ENCODE measurements at places on chromosomes 13 and 19.

GRCh38 chr19:47230921-47231214, at the start of gene BBC3:
BBC3 (minus strand) TSS chr19:47231199; CDS start chr19:47228431, 2,768 bp downstream.
- DNase-seq = no peak

DNA sequence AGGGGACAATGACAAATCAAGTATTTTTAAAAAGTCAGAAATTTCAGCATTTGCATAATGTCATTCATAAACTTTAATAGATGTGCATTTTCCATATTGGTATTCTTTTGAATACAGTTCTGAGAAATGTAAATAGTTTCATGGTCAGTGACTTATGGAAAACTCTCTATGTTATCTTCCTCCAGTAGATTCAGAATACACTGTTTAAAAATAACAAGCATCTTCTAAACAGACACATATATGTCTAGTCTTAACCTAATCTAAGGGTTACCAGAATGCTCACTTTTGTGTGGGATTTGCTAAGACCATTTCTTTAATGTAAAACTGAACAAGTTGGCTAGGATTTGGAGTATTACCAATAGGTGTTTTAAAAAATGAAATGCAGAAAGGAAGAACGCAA, 119.8 kb upstream of the SGCG start:
- DNase-seq = no peak

GRCh38 chr13:46675016-46675415, 121.9 kb downstream of the ESD start:
- DNase-seq = no peak

DNA sequence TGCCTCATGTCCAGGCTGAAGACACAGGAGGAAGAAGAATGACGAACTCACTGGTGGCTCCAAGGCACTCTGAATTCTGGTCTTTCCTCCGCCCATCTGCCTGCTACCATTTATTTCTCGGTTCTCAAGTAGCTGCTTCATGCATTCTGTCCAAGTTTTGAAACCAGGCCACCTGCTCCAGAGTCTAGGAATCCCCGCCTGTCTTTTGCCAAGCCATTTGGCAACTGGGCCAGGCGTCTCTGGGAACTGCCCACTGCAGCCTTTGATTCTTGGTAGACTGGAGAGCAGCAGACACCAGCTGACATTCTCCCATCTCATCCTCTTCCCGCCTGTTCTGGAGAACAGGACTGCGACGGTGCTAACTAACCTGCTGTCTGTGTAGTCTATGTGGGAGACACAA, 10.8 kb downstream of the SLC35E1 start:
- no peak for DNase-seq

DNA sequence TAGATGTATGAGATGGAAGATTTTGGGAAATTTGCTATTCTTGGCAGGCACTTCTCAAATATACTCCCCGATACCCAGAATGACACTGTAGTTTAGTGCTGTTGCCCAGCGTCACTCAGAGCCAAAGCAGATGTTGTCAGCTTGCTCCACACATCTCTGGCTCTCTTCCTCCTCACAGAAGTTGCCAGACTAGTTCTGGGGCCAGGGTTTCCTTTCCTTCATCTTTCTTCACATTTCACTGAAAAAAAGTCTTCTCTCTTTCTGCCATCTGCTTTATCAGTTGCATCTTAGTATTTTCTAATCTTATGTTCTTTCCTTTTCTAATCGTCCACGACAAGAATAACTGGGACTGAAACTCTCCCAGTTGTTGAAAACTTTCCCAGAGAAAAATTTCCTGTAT, 251.4 kb downstream of the RGCC start:
- DNase-seq = no peak

DNA sequence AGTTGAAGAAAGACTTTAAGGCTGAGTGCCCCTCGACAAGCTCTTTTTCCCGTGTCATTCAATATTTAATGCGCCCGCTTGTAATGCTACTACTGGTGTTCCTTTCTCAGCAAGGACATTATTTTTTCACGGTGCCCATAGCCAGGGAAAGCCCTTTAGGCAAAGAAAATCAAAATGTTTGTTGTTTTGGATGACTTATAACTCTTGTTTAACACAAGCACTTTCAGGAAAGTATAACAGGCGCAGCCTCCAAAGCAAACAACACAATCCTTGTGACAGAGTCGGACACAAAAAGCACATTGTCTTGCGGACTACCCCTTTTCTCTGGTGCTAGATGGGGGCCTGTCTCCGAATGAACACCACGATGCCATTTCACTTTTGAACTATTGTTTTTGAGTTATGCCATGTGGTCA, 12.4 kb downstream of the ZIC5 start:
- DNase-seq = no peak

GRCh38 chr19:45350477-45351058, 10.0 kb downstream of the KLC3 start:
- no peak for DNase-seq

DNA sequence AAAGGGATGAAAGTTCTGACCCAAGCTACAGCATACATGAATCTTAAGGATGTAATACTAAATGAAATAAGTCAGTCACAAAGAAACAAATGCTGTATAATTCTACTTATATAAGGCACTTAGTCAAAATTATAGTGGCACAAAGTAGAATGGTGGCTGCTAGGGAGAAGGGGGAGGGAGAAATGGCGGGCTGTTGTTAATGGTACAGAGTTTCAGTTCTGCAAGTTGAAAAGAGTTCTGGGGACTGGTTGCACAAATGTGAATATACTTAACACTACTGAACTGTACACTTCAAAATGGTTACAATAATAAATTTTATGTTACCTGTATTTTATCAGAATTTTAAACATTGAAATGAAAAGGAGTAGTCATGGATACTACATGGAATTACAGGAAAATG, 48.9 kb upstream of the CLDN10 start:
- no peak for DNase-seq

DNA sequence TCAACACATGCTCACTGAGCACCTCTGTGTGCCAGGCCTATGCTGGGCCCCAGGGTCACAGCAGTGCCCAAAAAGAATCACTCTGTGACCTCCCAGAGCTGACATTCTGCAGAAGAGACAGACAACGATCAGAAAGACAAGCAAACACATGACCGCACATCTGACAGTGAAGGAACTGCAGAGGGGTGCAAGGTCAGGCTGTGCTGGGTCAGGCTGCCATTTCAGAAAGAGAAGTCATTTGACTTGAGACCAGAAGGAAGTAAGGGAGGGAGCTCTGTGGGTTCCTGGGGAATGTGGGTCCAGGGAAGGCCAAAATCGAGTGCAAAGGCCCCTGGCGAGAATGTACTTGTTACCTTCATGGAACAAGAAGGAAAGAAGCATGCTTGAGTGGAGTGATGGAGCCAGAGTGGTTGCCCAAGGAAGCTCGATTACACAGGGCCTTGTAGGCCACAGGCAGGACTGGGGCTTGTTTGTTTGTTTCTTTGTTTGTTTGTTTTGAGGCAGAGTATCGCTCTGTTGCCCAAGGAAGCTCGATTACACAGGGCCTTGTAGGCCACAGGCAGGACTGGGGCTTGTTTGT, 11.4 kb upstream of the CD22 start:
- no peak for DNase-seq

GRCh38 chr13:47117268-47117667, 220.4 kb upstream of the HTR2A start:
- no peak for DNase-seq

DNA sequence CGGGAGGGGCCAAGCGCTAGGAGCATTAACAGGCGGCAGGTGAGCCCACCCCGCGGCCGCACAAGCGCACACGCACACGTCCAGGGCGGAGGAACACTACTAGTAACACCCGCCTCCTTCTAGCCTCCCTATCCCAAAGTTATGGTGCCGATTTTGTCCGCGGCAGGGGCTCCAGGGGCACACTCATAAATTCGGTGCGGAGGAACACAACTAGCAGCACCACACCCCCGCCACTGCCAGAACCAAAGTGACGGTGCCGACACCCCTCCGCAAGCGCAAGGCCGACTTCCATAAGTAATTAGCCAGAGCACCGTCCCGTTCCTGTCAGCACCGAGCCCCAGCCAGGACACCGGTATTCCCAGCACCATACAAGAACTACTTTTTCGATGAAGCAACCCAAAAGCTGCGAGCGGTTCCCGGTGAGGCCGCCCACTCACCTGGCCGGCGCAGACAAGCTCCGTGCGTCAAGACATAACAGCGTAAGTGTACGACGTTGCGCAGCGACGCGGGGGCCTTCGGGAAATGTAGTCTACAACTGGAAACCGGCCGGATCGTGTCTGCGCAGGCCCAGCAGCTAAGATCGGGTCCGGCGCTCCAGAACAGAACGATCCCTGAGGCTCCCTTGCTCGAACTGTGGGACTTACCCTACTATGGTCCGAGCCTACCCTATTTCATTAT, at the start of the genes ZNF540 and ZNF571:
Gene ZNF540, plus strand, starts transcription at position 573 of the 678 bp plus-strand sequence. CDS start 3,572 bp downstream, outside the sequence.
Gene ZNF571, minus strand, starts transcription at position 489 of the 678 bp plus-strand sequence. CDS start 8,116 bp downstream, outside the sequence.
- peak; percentile 96 for DNase-seq

DNA sequence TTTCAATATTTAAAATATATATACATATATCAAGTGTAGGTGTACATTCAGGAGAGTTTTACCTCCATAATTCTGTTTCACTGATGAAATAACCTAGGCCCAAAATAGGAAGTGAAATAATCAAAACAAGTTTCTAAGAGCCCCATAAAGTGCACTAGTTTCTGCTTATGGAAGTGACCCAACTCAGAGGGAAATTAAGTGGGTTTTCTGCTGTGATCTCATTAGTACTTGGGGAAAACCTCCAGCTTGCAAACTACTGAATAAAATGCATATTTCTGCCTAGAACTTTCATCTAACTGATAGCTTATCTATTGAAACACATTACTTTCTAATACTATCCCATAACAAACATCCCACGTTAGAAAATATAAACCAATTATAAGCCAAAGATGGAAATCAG, 45.4 kb upstream of the MIR17HG start:
- DNase-seq = no peak

GRCh38 chr13:108662528-108662927, 33.1 kb downstream of the MYO16 start:
- DNase-seq = no peak

GRCh38 chr13:30776661-30777060, 41.3 kb downstream of the ALOX5AP start:
- no peak for DNase-seq

DNA sequence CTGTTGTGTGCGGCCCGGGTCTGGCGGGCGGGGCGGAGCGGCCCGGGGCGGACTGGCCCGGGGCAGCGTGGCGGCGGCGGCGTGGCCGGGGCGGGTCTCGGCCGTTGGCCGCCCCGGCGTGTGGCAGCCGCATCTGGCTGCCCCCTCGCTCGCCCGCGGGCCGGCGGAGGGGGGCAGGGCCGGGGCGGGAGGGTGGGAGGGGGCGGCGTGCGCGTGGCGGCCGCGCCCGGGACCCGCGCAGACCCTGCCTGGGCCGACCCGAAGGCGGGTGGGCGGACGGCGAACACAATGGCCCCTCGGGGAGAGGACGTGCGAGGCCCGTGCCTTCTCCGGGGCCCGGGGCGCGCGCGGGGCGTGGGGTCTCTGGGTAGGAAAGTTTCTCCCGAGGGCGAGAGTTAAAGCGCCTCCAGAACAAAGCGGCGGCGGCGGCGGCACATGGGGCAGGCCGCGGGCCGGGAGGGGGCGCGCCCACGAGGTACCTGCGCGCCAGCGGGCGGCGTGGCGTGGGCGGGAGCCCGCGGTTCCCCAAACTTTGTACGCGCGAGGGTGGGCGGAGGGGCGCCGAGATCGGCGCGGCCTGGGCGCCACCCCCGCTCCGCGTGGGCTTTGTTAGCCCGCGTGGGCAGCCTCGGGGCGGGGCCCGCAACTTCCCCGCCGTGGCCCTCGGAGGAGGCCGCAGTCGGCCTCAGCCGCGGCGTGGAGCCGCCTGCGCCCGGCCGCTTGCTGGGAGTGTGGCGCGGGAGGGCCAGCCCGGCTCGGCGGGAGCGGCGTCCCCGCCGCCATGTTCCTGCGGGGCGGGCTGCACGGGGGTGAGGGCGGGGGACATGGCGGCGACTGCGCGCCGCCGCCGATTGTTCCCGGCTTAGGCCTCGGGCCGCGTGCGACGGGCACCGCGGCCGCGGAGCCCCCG, 764 bp downstream of the MIR17HG start:
- peak; percentile 74 for DNase-seq

GRCh38 chr13:75103976-75104375, 378.0 kb downstream of the TBC1D4 start:
- no peak for DNase-seq

DNA sequence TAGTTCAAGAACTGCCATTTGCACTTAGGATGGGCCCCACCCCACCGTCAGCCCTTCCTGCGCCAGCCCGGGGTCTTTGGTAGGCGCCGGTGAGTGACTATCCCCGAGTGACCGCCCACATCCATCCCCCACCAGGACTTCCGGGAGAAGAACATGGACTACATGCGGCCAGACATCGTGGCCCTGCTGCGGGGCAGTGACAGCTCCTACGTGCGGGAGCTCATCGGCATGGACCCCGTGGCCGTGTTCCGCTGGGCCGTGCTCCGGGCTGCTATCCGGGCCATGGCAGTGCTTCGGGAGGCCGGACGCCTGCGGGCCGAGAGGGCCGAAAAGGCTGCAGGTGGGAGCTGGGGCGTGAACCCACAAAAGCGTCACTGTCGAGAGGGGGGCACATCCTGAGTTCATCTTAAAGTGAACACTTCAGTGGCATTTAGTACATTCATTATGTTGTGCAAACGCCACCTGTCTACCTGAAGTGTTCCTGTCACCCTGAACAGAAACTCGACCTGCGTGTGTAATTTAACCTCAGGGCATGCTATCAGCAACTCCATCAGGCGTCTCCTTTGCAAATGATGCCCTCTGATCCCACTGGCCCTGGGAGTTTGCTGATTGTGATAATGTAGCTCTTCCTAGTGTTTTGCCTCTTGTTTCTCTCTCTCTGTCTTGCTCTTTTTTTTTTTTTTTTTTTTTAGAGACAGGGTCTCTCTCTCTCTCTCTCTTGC, 42.4 kb upstream of the USE1 start:
- DNase-seq = no peak

GRCh38 chr13:34868733-34869132, 73.3 kb upstream of the NBEA start:
- DNase-seq = no peak

DNA sequence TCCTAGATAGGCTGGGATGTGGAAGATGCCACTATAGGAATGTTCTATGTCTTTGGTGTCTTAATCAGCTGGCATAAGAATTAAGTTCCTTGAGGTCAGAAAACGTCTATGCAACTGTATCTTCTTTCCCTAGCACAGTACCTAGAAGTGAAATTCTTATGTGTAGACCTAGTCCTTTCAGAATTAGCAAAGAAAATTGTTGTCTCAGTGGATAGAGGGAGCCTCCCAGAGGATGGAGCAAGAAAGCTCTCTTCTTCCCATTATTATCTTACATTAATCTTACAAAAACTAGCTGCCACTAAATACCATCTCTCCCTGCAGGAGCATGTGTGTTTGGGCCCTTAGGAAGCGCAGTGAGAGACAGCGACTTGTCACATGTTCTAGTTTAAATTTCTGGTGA, 11.6 kb downstream of the CLDN10 start:
- no peak for DNase-seq

GRCh38 chr19:50359328-50359818, 6.1 kb downstream of the NAPSA start:
- DNase-seq = no peak

GRCh38 chr13:80379245-80379644, 38.3 kb upstream of the SPRY2 start:
- no peak for DNase-seq

- DNase-seq = no peak
Measured at GRCh38 chr13:90156390-90156789, 1191.1 kb upstream of the MIR17HG start.

GRCh38 chr13:75415694-75416093, 66.3 kb downstream of the TBC1D4 start:
- no peak for DNase-seq

All from right lobe of liver (tissue), 6 donors.